ENCODE measurements at places on chromosomes 3 and 15.

DNA sequence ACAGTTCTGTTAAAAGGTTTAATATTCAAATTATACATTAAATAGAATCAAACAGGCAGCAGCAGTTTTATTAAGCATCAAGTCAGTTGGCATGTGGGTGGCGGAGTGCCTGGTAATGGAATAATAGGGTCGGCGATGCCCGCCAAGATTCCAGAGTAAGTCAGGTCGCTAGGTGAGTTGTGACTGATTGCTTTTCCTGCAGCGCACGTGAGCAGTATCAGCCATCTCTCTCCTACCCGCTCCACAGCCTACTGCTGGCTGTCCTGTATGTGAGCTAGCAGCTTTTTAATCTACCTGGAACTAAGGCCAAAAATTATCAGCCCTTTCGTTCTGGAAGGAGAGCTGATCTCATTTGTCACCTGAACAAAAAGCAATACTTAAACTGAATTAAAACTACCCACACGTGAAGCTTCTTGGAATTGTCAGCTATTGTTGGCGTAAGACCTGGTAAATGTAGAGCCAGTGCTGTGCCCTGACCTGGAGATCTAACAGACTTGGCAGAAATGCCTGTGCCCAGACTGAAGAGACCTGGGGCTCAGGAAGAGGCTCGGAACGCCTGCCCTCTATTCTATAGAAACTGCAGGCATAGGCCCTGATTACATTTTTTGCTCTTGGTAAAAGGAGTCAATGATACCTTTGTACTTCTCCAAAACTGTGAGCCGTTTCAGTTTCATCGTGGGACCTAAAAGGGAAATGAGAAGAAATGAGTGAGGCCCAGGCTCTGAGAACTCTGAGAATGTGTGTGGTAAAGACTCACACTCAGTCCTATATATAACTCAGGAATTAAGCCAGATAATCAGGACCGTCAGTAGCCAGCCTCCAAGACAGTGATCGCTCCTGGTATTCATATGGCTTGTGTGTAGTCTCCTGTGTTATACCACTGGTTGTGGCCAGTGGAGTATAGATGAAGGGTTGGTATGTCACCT lies 21.9 kb downstream of the IDH3A start:
- no peak for DNase-seq

DNA sequence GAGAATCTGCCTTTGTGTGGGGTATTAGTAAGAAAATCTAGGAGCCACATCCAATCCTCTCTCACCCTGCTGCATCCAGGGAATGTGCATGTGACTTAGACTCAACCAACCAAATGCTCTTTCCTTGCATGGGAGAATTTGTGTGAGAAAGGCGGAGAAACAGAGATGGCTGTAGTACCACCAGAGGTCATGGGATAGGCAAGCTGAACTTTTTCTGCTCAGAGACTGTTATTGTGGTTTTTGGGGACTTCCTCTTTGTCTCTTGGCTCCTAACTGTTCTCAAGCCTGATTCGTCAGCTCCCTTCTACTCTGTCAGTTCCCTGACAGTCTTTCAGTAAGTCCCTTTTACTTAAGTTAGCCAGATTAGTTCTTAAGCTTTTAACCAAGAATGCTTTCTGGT lies 2.6 kb upstream of the ZSCAN2 start:
- DNase-seq: no peak

GRCh38 chr3:172372895-172373294 lies 75.4 kb downstream of the GHSR start:
- no peak for DNase-seq

- peak; percentile 7 for DNase-seq
Measured at GRCh38 chr3:22117751-22118346, 366.8 kb upstream of the ZNF385D start.

DNA sequence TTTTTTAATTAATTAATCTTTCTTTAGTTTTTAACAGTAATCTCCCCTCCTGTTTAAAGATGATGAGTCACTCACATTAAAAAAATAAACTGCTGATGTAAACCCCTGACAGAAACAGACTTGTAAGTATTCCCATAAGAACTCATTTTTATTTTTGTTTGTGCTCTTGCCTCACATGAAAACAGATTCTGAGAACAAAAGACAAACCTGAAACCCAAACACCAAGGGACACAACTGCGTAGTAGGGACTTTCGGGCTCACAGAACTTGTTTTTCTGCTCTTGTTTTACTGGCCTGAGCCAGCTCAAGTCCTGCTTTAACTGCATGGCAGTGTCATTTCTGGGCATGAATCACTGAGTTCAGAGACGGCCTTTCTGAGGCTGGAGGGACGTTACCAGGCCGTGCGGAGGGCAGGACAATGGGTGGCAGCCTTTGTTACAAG lies 600.8 kb downstream of the FOXP1 start:
- peak; percentile 56 for DNase-seq

DNA sequence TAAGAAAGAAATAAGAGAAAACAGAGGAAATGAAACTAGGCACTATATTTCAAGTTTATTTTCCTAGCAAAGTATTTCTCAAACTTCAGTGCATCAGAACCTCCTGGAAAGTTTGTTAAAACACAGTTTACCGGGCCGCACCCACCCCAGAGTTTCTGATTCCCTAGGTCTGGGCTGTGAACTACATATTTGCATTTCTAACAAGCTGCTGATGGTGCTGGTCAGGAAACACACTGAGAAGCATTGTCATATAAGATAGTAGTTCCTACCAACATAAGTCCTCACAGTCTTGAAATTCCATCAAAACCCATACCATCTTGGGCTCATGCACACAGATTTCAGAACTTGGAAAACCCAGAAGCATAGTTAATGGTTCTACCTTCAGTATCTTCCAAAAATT lies 8.3 kb downstream of the SLC9A9 start:
- no peak for DNase-seq

- DNase-seq: no peak
Measured at GRCh38 chr3:183161552-183162336, 790 bp downstream of the LAMP3 start.

- no peak for DNase-seq
Measured at GRCh38 chr15:69393831-69394491, 20.2 kb upstream of the KIF23 start.

DNA sequence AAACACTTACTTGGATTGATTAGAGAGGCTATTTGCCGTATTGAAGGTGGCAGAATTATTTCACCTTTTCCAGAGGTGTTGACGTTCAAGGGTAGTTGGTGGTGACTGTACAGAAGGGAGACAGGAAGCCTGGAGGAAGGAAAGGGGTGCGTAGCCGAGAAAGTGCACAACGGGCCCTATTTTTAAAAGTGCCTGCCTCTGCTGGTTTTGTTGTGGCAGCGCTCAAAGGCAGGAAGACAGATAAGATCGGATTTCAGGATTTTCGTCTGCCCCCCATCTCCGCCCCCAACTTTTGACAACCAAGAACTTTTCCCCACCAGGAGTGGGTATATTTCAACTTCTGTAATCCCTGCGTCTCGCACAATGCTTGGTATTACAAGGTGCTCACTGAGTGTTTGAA lies 38.5 kb downstream of the SMAD3 start:
- no peak for DNase-seq

GRCh38 chr15:93110502-93111040 lies 21.6 kb upstream of the RGMA start:
- no peak for DNase-seq

- DNase-seq: no peak
Measured at GRCh38 chr15:75646944-75647364, 758 bp upstream of the SNX33 start.

- no peak for DNase-seq
Measured at GRCh38 chr3:107436029-107436428, 58.8 kb downstream of the CCDC54 start.

DNA sequence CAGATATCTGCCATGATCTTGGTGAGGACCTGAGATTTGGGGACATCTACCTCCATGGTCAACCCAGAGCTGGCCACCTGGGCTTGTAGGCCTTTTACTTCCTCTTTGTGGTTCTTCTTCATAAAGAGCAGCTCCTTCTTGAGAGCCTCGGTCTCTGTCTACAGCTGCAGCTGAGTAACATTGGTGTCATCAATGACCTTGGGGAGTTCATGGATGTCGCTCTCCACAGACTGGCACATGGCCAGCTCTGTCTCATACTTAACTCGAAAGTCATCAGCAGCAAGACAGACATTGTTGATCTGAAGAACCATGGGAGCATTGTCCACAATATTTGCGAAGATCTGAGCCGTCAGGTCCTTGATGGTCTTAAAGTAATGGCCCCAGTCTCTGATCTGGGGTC lies 15.7 kb upstream of the RASA2 start:
- DNase-seq: no peak

Data from HFF-Myc (cell line).